ENCODE measurements at places on chromosomes 3 and 15. TPM values are rescaled to one million over a fixed set of nuclear protein-coding genes. Genes with fewer than 3 reads are reported as not detected.

SYNPR gene
- total RNA-seq = not detected

POLG gene
- 37.3 TPM for total RNA-seq

GREM1 gene
- 30.7 TPM for total RNA-seq

DNA sequence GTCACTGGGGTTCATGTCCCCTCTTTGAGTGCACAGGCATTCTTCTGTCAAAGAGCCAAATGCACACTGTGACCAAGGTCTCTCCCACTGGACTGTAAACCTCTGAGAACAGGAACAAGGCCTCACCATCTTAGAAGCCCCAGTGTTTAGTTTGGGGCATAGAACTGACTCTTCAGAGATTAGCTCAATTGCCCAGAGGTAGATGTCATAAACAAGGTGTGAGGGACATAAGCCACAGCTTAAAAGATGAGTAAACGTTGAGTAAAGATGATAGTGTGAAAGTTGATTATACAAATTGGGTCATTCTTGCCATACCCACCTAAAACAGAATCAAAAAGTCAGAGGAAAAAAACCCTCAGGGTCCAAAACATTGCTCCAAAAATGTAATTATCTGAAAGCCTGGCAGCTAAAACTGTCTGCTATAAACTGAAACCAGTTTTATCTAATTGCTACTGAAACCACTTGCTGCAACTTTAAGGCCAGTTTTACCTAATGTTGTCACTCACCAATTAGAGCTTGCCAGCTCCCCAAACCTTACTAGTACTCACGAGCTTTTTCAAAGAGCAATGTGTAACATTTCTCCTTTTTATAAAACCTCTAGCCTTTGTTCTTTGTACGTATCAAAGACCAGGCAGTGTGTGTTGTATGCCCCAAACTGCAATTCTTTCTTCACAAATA lies 415.2 kb downstream of the RAP2B start:
- DNase-seq = no peak

- no peak for DNase-seq
Observed at GRCh38 chr15:52013151-52013791, 5.7 kb upstream of the MAPK6 start.

DNA sequence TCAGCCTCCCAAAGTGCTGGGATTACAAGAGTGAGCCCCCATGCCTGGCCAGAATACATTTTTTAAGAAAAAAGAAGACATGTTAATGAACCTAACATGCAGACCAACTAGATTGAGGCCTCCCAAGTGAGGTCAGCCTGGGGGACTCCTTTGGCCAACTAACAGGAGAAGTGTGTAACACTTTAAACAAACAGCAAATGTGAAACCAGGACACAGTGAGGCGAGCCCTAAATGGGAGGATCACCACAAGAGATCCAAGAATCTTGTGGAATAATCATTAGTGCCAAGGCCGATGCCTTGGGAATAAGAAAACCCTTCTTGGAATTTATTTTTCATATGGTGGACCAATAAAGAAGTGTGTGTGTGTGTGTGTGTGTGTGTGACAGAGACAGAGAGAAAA lies 73.9 kb downstream of the ATP10A start:
- no peak for DNase-seq

All from MG63 (cell line).